ENCODE measurements at places on chromosomes 3 and 15.

DNA sequence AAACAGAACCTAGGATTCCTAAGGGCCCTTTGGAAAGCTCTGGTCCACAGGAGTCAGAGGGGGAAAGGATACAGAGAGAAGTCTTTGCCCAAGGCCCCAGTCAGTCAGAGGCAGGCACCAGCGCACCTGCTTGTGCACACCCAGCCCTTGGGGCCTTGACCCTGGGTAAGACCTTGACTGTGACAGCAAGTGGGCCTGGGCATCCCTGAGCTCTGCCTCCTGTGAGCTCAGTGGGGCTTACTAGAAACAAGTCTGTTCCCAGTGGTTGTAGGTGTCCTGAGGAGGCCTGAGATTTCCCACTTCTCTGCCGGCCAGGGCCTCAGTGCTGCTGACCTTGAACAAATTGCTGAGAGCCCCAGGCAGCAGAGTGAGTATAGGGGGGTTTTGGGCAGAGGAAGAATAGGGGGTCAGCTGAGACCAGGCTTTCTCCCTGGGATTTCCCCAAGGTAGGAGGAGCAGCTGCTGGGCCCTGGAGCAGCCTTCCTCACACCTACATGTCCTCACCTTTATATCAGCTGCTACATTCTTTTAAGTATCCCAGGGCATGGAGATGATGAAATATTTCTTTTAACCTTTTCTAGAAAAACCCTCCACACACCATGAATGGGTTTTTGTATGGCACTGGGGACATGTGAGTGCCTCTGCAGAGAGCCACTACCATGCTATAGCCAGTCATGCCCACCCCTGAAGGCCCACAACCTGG is 9.7 kb upstream of the DAG1 start:
- no peak for DNase-seq

GRCh38 chr3:32865383-32865782 is 47.6 kb downstream of the TRIM71 start:
- DNase-seq: no peak

DNA sequence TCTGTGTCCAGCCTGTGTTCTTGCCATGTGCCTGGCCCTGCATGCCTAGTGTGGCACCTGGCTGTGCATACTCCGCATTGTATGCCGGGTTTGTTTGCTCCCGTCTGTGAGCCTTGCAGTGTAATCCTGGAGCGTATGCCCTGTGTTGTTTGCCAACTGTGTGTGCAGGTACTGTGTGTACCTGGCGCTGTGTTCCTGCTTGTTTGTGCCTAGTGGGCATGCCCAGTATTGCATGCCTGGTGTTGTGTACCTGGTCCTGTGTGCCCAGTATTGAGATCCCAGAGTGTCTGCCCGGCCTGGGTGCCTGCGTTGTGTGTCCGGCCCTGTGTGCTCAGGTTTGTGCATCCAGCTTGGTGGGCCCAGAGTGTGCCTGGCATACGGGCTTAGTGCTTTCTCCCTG is 54.5 kb upstream of the CHRNA7 start:
- no peak for DNase-seq

GRCh38 chr3:72889310-72890165 is 1.7 kb downstream of the GXYLT2 start:
- DNase-seq: no peak

GRCh38 chr3:156547637-156548036 is 7.3 kb downstream of the SSR3 start:
- DNase-seq: no peak

GRCh38 chr15:72599855-72600464 is 54.5 kb upstream of the GOLGA6B start:
- DNase-seq: peak; percentile 60

- peak; percentile 76 for DNase-seq
Observed at GRCh38 chr3:101695779-101696372, 9.4 kb upstream of the RPL24 start.

Measured in suppressor macrophage (primary cell).